ENCODE measurements at places on chromosomes 6 and 20. TPM values are rescaled to one million over a fixed set of nuclear protein-coding genes. Genes with fewer than 3 reads are reported as not detected.

The GMPR gene
- polyA plus RNA-seq = 1.3 TPM

The PLAGL2 gene
- polyA plus RNA-seq = 4.8 TPM

The SUPT3H gene
- 8.5 TPM for polyA plus RNA-seq

The TRIM15 gene
- polyA plus RNA-seq = not detected

The NRM gene
- 56.1 TPM for polyA plus RNA-seq

The FNDC1 gene
- not detected for polyA plus RNA-seq

The CRIP3 gene
- 2.9 TPM for polyA plus RNA-seq

The FRK gene
- 0.04 TPM for polyA plus RNA-seq

The CUTA gene
- 449 TPM for polyA plus RNA-seq

The LY6G6C gene
- polyA plus RNA-seq = not detected

The UFL1 gene
- 16.8 TPM for polyA plus RNA-seq

The STK35 gene
- 5.0 TPM for polyA plus RNA-seq

The C20orf204 gene
- not detected for polyA plus RNA-seq

The BPIFA1 gene
- polyA plus RNA-seq = not detected

The ENPP3 gene
- polyA plus RNA-seq = not detected

The SLC22A2 gene
- polyA plus RNA-seq = not detected

The SLC2A4RG gene
- 2.0 TPM for polyA plus RNA-seq

The BPIFB2 gene
- not detected for polyA plus RNA-seq

The SEL1L2 gene
- not detected for polyA plus RNA-seq

The NCOA3 gene
- 64.7 TPM for polyA plus RNA-seq
